ENCODE measurements at places on chromosomes 4 and X.

GRCh38 chrX:20471483-20471882 lies 204.8 kb upstream of the RPS6KA3 start:
- no peak for DNase-seq

DNA sequence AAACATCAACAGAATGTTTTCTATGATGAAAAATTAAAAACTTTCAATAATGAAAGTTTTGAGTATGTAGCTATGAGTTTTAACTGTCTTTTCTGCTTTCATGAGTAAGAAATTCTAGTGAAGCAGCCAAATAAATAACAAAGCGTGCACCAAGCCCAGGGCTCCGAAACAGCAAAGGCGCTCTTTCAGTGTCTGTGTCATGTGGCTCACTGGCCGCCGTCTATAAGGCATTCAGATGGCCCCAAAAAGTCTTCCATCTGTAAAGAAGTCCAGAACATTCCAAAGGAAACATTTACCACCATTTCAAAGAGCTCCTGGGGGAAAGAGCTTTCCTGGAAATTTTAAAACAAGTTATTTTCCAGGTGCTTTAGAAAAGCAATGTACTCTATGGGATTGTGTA lies 139.9 kb downstream of the AFAP1 start:
- DNase-seq: no peak

- DNase-seq: no peak
Measured at GRCh38 chr4:77952457-77952856, 89.8 kb downstream of the MRPL1 start.

GRCh38 chr4:113588895-113589668 lies 172.5 kb downstream of the CAMK2D start:
- DNase-seq: no peak

- no peak for DNase-seq
Measured at GRCh38 chrX:74344280-74344622, 40.3 kb downstream of the ZCCHC13 start.

DNA sequence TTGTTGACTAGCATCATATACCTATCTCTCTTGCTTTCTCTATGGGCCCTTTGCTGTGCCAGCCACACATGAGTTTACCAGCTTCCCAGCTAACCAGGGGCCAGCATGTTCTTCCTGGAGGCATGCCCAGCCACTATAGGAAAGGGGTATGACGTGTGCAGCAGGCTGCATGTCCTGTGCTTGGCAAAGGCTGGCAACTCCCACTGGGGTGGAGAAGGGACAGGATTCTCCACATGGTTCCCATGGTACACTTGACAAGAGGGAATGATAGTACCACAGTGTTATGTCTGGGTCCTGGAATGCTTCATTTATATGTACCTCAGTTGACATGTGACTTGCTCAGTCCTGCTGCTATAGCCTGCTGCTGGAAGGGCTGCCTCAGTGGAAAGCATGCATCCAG lies 78.8 kb downstream of the TMEM164 start:
- DNase-seq: no peak

- no peak for DNase-seq
Measured at GRCh38 chr4:112510291-112511092, 5.5 kb downstream of the NEUROG2 start.

DNA sequence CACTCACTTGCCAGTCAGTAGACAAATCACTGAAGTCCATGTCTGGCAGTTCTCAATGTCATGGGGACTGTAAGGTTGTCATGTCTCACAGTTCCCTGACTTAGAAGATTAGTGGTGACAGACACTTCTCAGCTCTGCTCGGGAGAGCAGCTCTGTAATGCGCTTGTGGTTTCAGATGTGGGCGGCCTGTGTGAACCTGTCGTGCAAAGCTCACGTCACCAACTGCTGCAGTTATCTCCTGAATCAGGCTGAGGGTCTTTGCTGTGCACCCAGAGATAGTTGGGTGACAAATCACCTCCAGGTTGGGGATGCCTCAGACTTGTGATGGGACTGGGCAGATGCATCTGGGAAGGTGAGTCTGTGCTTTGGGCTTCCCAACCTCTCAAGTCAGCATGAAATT lies at the start of gene IL9R:
IL9R (plus strand) TSS at position 261 of the 400 bp plus-strand sequence; CDS start at position 325, 64 bp downstream.
- peak; percentile 11 for DNase-seq

DNA sequence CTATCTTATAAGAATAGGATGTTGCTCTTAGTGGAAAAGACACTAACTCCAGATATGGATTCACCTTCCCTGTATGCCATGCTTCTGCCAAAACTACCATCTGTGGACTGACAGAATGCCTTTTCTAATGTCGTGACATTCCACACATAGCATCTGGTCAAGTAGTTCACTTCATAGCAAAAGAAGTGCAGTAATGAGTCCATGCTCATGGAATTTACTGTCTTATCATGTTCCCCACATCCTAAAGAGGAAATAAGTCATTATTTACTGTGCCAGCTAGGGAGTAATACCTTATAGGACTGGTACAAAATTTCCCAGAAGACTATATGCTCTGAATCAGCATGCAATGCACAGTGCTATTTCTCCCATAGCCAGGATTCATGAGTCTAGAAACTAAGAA lies 562.4 kb downstream of the TLL1 start:
- DNase-seq: no peak

- no peak for DNase-seq
Measured at GRCh38 chrX:18075603-18076002, 145.1 kb downstream of the BEND2 start.

DNA sequence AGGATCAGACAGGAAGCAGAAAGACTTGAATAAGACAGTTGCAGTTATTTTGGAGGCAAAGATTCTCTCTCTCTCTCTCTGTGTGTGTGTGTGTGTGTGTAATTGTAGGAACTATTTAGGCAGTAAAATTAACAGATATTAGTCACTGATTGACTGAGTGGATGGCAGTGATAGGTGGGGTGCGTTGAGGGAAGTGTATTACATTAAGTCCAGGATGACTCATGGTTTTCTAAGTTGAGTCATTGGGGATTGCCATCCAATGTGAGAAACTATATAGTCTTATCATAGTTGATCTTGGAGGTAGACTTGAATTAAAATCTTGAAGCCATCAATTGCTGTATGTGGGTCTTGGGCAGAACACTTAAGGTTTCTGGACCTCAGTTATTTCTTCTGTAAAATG lies 75.4 kb downstream of the AR start:
- DNase-seq: no peak

DNA sequence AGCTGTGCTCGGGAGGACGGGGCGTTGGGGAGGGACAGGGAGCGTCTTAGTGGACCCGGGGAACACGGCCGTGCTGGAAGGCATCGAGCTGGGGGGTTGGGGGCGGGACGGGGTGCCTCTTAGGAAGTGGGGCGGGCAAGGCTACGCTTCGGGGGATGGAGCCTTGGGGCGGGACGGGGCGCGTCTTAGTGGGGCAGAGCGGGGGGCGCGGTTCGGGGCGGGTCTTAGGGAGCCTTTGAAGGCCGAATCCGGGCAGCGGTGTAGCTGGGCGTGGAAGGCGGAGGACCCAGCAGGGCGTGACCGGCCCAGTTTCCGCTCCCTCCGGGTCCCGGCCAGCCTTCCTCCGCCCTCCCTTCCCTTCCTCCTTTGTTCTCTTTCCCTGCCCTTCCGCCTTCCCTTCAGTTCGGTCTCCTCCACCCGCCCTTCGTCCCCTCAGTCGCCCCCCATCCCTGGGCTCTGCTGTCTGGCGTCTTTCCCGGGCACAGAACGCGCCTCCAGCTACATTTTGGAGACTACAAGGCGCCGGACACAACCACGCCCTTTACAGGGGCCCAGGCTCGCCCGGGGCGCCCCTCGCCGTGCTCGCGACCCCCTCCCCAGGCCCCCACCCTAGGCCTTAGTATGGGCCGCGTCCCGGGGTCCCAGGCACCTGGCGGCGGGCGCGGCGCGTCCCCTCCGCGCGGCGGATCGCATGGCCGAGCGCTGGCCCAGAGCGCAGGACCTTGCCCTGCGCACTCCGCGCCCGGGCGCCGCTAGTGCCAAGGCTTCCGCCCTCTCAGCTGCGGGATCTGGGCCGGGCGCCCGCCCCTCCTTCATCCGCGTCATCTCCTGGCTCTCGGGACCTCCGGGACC lies at the start of gene ARSD:
ARSD (minus strand) TSS at position 757 of the 852 bp plus-strand sequence; CDS start at position 693, 64 bp downstream.
- peak; percentile 27 for DNase-seq

DNA sequence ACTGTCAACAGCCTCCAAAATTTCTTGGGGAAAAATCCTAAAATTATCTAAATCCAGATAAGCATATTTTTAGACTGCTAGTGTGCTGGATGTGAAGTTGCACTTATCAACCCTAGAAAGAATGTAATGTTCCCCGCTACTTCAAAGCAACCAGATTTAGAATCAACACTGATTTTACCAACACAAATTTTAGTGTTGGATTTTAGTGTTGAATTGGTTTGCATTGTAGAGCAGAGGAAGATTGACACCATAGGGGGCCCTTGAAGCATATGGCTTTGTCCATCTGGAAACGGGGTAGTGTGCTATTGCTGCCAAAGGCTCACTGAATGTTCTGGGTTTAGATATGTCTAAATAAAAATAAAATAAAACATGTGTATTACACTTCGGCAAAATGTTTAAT lies 126.3 kb upstream of the EMCN start:
- no peak for DNase-seq

DNA sequence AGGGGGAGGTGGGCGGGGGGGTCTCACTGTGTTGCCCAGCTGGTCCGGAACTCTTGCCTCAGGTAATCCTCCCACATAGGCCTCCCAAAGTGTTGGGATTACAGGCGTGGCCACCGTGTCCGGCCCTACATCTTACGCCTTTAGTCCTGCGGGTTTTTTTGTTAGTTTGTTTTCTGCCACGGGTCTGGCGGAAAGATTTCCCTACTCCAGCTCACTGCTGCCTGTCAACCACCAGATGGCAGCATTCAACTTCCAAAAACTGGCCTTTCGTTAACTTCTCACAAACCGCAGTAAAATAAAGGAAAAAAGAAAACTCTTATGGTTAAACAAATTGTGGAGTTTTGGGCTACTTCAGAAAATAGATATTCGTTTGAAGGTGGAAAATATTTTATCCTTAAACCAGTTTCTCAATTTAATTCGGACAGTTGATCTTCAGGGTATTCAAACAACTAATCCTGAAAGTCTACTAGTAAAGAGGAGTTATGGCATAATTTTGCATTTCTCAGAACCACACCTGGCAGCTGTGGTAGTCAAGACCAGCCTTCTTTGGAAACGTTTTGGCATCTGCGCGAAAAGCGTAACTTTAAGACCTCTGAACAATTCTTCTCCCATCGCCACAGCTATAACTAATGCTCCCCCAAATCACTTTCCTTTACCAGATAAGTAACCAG lies 41.1 kb downstream of the LUZP4 start:
- no peak for DNase-seq

- no peak for DNase-seq
Measured at GRCh38 chr4:118973295-118973694, 84.6 kb downstream of the SYNPO2 start.

DNA sequence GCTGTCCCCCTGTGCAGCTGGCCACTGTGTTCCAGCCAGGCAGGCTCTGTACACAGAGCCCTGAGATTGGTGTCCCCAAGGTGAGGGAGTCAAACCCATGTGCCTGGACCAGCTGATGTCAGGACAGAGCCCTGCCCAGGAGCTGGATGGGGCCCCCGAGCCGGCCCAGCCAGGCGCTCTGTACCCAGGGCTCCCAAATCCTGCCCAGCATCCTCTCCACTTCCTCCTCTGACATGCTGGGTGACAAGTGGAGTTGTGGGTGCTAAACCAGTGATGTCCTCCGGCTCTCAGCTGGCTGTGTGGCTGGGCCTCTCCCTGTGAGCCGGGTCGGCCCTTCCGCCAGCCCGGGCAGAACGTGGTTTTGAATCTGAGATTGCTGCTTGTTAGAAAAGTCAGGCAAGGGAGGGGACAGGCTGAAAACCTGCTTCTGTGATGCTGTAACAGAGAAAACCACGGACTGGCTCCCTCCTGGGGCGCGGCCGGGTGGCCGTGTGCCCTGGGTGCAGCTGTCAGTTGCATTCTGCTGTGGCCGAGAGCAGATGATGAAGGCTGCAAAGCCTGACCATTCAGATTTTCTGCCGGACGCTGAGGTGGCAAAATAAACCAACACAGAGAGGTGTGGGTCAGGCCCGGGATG lies 7.9 kb upstream of the CPLX1 start:
- DNase-seq: no peak
